ENCODE measurements at places on chromosomes 2 and 18. TPM values are rescaled to one million over a fixed set of nuclear protein-coding genes. Genes with fewer than 3 reads are reported as not detected.

Gene WDR54
- 45.0 TPM for total RNA-seq

Gene SOWAHC
- 17.8 TPM for total RNA-seq

Gene METTL4
- total RNA-seq = 10.6 TPM

Gene DYNC2LI1
- total RNA-seq = 7.6 TPM

Gene ING5
- 47.4 TPM for total RNA-seq

Gene TMEM182
- 3.1 TPM for total RNA-seq

Gene SCYGR5
- not detected for total RNA-seq

Gene ALPI
- total RNA-seq = not detected

Gene LIMS3
- total RNA-seq = 2.0 TPM

Gene DSG1
- total RNA-seq = not detected

Gene PXDN
- 131 TPM for total RNA-seq

Gene TMEM163
- total RNA-seq = 2.8 TPM

Gene C2orf74
- 9.0 TPM for total RNA-seq

Gene NT5DC4
- not detected for total RNA-seq

Gene STPG4
- total RNA-seq = 0.28 TPM

Gene DNAH6
- 0.31 TPM for total RNA-seq

Gene CD28
- not detected for total RNA-seq

Gene ANO7
- total RNA-seq = 6.9 TPM

Gene GEN1
- total RNA-seq = 19.2 TPM

Gene SCYGR4
- not detected for total RNA-seq

Gene ATP6V1B1
- total RNA-seq = not detected

Gene FN1
- total RNA-seq = 109 TPM

Gene ZRANB3
- 19.3 TPM for total RNA-seq

Gene FAM161A
- 10.2 TPM for total RNA-seq

Gene UGT1A6
- total RNA-seq = not detected

Gene HOXD13
- not detected for total RNA-seq

Gene KIAA2012
- not detected for total RNA-seq

Gene CYBRD1
- total RNA-seq = 12.6 TPM

Gene SP140L
- total RNA-seq = 0.31 TPM

Gene C2orf66
- total RNA-seq = not detected

Gene CD8B
- total RNA-seq = 0.35 TPM

Gene HOXD12
- not detected for total RNA-seq

Gene IL36G
- total RNA-seq = not detected

Gene VAMP5
- total RNA-seq = 4.7 TPM

Gene CD207
- total RNA-seq = not detected

Gene NBEAL1
- total RNA-seq = 8.2 TPM

Gene G6PC2
- not detected for total RNA-seq

Gene ITGB6
- total RNA-seq = not detected

Gene EMILIN1
- 2.9 TPM for total RNA-seq

Gene IL36RN
- not detected for total RNA-seq

Gene B3GNT7
- 73.1 TPM for total RNA-seq

Gene ICOS
- total RNA-seq = not detected

Gene CRYGD
- total RNA-seq = 0.98 TPM

Gene ZSWIM2
- total RNA-seq = not detected

Gene HES6
- total RNA-seq = 36.3 TPM

Gene MOGAT1
- total RNA-seq = 0.67 TPM

Gene LINC00305
- total RNA-seq = not detected

Gene IL1R2
- total RNA-seq = not detected

Gene GYPC
- total RNA-seq = 26.7 TPM

Gene MARCHF4
- 2.9 TPM for total RNA-seq

Gene CLEC4F
- total RNA-seq = not detected

Gene TBR1
- total RNA-seq = not detected

Gene SLC35G4
- not detected for total RNA-seq

Gene CKAP2L
- total RNA-seq = 20.7 TPM

Gene APCDD1
- 3.0 TPM for total RNA-seq

Gene CGREF1
- 3.4 TPM for total RNA-seq

Gene GBX2
- total RNA-seq = 0.89 TPM

Gene RAB17
- total RNA-seq = 83.8 TPM

Gene POTEC
- total RNA-seq = 0.07 TPM
